Thymus (tissue), 14 donors: ENCODE measurements at places on chromosomes 11 and 22.
A peak's percentile ranks its signal among the peaks of the same experiment; 100 is the strongest.

DNA sequence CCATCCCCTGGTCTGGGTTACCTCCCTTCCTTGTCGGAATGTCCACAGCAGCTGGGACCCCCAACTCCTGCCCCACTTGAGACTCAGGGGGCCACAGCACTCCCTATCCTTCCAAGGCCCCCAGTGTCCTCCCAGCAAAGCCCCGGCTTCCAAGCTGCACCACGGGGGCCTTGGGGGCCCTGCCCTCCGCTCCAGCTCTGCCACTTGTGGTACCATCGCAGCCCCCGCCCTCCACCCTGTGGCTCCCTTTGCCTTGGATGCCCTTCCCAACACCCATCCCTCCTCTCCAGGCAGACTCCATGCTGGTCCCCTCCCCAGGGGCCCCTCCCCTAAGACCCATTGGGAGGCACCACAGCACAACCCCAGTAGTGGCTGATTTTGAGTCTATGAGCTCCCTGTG, 17.3 kb downstream of the TMEM258 start:
- no peak for DNase-seq

GRCh38 chr11:62012832-62013461, 45.5 kb upstream of the FTH1 start:
- no peak for DNase-seq

GRCh38 chr11:6321961-6322362, 1.7 kb upstream of the CAVIN3 start:
- no peak for DNase-seq

DNA sequence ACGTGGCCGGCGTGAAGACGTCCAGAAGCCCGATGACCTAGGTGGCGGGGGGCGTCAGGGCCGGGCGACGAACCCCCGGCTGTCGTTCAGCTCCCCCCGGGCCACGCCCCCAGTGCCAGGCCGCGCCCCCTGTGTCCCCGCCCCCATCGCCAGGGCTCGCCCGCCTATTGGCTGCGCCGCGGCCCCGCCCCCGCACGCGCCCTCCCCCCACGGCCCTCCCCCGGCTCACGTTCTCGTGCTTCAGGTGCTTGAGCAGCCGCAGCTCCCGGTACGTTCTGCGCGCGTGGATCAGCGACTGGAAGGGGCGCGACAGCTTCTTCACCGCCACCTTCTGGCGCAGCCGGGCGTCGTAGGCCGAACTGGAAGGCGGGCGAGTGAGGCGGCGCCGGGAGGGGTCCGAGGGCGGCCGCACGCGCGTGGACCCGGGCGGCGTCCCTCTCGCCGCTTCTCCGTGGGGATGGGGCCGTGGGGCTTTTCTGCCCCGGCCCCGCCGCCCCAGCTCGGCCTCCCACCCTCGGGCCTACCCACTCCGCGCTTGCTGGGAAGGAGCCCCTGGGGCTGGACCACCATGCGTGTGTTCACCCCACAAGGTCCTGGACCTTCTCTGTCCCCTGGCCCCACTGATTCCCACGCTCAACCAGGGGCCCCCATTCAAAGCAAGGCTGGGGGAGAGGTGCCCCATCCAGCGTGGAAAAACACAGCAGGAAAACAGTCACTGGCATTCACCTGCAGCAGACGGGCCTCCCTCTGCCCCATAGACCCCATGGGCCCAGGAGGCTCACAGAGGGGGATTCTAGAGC, 2.4 kb downstream of the MAPK11 start:
- no peak for DNase-seq

- DNase-seq: no peak
Measured at GRCh38 chr11:59559886-59560285, 48.5 kb downstream of the OR4D9 start.

- no peak for DNase-seq
Measured at GRCh38 chr22:39244496-39245129, at the start of gene PDGFB. Gene PDGFB (minus strand): TSS chr22:39244982. CDS start chr22:39243963, 1,019 bp downstream.

DNA sequence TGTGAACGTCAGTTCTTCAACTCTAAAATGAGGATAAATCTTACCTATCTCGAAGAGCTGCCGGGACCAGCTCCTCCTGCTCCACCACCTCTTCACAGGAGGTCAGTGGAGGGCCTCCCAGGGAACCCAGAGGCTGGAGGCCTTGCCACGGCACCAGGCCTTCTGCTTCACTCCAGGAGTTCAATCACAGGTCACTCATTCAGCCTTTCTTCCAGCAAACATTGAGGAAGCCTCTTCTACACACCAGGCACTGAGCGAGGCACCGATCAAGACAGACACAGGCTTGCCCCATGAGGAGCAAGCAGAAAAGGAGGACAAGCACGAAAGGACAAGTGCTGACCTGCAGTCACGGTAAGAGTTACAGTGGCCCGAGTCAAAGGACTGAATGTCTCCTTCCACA, 64.8 kb upstream of the WNT11 start:
- DNase-seq: no peak

GRCh38 chr22:50620593-50621355, 7.2 kb downstream of the ARSA start:
- peak; percentile 79 for DNase-seq

DNA sequence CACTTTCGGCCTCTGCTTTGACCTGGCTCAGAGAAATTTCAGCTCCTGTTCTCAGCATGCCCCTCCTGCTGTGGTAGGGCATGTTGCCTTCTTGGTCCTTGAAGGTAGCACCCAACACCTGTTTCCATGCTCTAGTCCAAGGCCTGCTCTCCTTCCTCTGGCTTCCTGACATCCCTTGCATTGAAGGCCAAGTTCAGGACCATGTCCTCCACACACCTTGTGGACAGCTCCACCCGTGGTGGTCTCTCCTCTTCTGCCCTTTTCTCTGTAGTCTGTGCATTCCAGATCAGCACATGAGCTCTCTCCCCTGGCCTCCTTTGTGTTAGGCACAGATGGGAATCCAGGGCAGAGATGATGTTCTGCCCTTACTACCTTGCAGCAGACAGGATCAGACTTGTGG, 225.3 kb downstream of the ADAMTS15 start:
- no peak for DNase-seq

GRCh38 chr22:17639247-17639741, 737 bp downstream of the BCL2L13 start:
- no peak for DNase-seq

GRCh38 chr11:112975493-112975892, 14.3 kb downstream of the NCAM1 start:
- DNase-seq: no peak

GRCh38 chr11:61747192-61747966, 5.1 kb upstream of the MYRF start:
- no peak for DNase-seq

DNA sequence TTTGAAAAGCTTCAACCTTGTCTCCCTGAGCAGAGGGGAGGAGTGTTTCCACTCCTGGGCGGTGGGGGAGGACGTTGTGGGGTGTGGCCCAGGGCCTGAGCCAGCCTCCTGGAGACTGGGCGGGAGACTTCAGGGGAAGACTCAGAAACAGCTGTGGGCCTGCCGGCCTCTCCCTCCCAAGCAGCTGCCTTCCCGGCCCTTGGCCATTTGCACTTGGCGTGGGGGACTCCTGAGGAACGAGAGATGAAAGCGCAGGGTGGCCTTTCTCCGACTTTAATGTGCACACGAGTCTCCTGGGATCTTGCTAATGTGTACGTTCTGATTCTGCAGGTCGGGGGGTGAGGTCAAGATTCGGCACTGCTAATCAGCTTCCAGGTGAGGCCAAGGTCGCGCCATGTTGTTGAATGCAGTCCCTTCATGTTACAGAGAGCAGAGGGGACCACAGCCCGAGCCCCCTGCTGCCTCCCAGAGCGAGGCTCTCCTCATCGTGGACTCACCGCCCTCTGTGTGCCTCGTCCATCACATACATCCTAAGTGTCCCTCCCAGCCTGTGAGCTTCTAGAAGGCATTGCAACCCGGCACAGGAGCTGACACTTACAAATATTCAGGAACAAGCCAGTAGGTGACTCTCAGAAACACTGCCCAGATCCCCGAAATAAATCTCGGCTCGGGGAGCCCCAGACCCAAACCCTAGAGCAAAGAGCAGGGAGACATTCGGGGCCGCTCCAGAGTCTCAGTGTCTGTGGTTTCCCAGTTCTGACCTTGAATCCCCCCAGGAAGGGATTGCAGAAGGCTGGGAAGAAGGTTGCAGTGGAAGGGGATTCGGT, 7.7 kb downstream of the LIF start:
- DNase-seq: no peak

GRCh38 chr11:64036087-64037026, 626 bp downstream of the FLRT1 start:
- peak; percentile 15 for DNase-seq

- no peak for DNase-seq
Measured at GRCh38 chr11:105158436-105158835, 18.9 kb upstream of the CARD18 start.

DNA sequence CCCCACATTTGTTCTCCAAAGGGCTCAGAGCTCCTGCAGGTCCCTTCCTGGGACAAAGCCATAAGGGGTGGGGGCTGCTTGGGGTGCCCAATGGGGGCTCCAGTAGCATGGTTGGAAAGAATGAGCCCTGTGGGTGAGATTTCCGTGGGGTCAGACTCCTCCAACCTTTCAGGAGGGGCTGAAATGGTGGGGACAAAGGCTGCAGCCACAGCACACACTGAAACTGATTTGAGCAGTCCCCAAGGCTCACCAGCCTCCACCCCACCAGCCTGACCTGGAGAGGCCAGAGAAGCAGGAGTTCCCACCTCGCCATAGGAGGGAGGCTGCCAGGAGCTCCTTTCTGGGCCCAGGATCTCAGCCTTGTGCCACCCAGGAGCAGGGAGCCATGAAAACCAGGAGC, 69.2 kb downstream of the MN1 start:
- DNase-seq: no peak

DNA sequence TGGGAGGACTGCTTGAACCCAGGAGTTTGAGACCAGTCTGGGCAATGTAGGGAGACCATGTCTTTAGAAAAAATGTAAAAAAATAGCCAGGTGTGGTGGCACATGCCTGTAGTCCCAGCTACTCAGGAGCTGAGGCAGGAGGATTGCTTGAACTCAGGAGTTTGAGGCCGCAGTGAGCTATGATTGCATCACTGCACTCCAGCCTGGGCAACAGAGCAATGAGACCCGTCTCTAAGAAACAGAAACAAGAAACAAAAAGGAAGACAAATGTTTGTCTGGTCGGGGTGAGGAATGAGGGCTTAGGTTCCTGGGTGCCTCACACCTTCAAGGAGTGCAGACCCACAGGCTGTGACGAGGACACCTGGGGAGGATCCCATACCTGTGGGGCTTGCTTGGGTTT, 191.9 kb downstream of the CEP164 start:
- no peak for DNase-seq

DNA sequence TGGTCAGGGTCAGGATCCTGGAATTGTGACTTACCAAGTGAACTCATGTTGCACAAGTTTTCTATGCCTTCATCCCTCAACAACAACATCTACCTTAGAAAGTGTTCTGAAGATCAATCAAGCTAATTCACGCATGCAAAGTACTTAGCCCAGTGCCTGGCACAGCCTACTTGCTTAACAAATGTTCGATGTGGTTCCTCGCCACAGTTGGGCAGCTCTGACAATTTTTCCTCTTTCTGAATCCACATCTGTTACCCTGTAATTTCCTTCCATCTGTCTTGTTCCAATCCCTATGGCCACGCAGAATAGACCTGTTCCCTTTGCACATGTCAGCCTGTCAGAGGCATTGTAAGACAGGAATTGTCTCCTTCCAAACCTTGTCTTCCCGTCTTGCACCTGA, 1415.2 kb downstream of the TBC1D22A start:
- DNase-seq: no peak

DNA sequence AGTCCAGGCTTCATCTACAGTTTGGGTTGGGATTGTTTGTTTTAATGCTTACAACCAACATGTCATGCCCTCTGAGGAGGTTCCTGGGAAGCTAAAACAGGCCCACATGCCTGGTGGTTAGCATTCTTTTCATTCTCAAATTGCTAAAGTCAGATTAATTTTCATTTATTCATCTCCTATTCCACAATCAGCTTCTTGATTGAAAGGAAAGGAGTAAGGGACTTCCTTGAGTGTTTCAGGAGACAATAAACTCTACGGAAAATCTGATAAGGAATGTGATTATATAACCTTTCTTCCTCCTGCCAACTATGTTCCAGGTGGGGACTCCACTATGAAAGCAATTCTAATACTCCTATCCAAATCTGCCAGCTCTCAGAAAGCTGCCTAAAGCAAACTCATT, 30.8 kb downstream of the MRTFA start:
- no peak for DNase-seq

- no peak for DNase-seq
Measured at GRCh38 chr22:50145721-50146438, 24.7 kb upstream of the PANX2 start.

GRCh38 chr22:43133401-43133800, 9.8 kb downstream of the MCAT start:
- DNase-seq: no peak

GRCh38 chr22:48426466-48427380, 1401.0 kb downstream of the BRD1 start:
- DNase-seq: no peak

- DNase-seq: no peak
Measured at GRCh38 chr22:27748751-27749191, 52.8 kb downstream of the MN1 start.

DNA sequence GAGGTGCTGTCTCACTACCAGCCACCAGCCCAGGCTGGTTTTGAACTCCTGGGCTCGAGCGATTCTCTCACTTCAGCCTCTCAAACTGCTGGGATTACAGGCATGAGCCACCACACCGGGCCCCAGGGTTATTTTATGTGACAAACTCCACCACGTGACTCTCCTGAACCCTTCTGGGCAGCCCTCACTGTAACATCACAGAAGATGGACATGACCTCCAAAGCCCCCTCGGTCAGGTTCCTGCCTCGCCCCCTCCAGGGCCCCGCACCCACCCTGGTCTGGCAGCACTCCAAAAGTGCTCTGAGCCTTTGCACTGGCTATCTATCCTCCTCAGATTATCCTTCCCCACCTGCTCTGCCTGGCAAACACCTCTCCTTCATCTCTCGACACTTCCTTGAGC, 43.3 kb downstream of the RIBC2 start:
- no peak for DNase-seq

DNA sequence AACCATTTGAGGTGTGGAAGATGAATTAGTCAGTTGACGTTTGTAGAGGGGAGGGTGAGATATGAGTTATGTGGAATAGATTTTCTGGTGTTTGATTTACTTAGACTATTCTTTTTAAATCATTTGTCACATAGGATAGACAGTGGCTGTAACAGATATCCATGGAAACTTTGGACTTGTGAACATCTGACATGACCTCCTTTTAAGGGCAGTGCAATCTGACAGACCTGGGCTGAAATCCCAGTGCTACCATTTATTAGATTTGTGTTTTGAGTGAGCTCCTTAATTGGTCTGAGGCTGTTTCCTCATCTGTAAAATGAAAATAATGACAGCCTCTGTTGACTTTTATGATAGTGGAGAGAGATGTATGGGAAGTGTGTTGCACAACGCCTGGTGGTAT, 159.9 kb downstream of the TEAD1 start:
- DNase-seq: no peak
